ENCODE measurements at places on chromosomes 11 and 22.
A peak's percentile ranks its signal among the peaks of the same experiment; 100 is the strongest.

DNA sequence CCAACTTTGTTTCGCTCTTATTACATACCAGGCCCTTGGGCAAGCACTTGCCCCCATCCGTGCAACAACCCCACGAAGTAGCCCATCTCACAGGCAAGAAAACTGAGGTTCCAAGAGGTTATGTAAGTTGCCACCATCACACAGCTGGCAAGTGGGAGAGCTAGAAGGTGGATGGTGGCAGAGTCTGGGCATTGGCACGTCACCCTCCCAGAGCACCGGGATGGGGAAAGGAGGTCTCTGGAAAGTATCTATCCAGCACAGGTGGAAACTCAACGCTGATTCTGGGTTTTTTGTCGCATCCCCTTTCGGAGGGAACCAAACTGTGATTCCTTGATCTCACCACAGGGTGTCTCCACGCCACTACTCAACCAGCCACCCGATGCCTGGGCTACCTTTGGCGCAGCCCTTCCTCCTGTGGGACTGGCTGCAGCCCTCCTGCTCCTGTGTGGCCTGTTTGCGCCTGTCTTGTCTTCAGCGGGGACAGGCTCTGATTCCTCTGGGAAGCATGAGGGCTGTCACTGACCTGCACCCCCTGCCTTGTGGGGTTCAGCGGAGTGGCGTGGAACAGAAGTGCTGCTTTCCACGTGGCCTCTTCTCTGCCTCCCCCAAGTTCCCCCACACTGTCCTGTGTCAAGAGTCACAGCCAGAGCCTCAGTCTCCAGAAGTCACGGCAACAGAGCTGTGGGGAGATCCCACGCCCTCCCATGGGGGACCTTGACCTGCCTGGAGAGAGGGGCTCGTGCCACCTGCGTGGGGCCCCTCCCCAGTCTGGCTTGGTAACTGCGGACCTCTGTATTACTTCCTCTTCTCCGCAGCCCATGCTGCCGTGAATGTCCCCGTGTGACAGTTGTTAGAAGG, 34.4 kb upstream of the TRIM29 start:
- peak; percentile 61 for DNase-seq

DNA sequence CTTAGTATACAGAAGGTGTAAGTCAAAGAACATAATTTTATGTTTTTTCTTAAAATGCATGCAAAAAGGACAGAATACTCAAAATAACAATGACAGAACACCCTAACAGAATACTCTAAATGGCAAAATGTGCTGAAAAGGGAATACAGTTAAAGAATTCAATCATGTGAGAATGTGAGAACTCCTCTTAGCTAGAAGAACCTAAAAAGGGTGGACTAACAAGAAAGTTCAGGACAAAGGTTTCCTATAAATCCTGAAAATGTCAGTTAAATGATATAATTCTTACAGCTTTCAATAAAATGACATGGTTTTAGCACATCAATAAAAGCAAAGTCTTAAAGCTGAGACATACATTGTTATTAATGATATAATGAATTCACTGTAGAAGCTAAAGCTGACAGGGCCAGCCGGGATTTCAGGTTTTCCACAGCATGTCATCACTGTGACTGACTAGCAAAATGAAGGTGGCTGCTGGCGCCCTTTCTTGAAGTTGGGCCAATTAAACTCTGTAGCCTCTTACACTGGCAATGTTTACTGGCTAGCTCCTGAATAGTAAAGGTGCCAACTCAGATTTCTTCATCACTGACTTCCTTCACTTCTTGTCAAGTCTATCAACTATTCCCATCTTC, 244.4 kb downstream of the TTC28 start:
- DNase-seq: no peak

- no peak for DNase-seq
Observed at GRCh38 chr11:868394-868793, 25.7 kb downstream of the TSPAN4 start.

DNA sequence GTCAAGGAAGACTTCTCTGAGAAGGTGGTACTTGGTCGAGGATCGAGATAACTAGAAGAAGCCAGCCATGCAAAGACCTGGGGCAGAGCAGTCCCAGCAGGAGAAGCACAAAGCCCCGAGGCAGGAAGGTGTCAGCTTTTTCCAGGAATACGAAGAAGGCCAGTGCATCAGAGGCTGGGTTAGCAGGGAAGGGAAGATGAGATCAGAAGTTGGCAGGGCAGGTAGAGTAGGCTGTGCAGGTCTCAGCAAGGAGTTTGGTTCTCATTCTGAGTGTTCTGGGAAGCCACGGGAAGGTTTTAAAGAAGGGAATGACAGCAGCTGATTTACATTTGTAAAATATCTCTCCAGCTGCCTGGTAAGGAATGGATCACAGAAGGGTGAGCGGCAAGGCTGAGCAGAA, 111.3 kb downstream of the TENM4 start:
- no peak for DNase-seq

GRCh38 chr11:47887910-47888569, 39.9 kb upstream of the NUP160 start:
- no peak for DNase-seq

DNA sequence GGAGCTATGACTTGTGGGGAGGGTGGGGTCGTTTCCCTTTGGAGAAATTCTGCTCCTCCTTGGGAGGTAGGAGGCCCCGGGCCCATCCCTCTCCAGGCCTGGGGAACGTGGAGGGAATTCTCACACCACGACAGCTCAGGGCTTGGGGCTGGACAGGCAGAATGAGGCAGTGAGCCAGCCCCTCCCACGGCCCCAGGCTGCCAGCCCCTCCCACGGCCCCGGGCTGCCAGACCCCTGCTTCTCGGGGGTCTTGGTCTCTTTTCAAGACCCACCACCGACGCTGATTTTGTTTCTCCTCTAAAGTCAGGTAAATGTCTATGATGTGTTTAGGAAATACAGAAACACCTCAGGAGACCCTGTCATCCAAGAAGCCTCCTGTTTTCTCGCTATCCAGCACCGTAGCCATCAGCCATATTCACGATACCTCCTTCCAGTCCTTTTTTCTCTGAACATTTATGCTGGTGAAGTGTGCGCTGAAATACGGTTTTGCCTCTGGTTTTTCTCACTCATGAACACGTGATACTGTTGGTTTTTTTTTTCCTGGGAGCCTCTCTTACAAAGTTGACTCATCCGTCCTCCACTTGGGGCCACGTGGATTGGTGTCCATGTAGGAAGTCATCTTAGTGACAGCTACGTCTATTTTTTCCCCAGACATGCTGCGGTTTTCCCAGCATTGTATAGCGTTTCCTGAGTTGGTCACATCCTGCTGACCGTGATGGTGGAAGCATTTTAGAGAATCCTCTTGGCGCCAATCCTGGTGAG, 1219.6 kb downstream of the BRD1 start:
- DNase-seq: no peak

GRCh38 chr11:6505577-6506240, 8.6 kb downstream of the DNHD1 start:
- no peak for DNase-seq

GRCh38 chr11:130585545-130585944, 137.1 kb downstream of the ADAMTS15 start:
- DNase-seq: no peak

- DNase-seq: no peak
Observed at GRCh38 chr11:34425867-34426266, 12.9 kb upstream of the CAT start.

DNA sequence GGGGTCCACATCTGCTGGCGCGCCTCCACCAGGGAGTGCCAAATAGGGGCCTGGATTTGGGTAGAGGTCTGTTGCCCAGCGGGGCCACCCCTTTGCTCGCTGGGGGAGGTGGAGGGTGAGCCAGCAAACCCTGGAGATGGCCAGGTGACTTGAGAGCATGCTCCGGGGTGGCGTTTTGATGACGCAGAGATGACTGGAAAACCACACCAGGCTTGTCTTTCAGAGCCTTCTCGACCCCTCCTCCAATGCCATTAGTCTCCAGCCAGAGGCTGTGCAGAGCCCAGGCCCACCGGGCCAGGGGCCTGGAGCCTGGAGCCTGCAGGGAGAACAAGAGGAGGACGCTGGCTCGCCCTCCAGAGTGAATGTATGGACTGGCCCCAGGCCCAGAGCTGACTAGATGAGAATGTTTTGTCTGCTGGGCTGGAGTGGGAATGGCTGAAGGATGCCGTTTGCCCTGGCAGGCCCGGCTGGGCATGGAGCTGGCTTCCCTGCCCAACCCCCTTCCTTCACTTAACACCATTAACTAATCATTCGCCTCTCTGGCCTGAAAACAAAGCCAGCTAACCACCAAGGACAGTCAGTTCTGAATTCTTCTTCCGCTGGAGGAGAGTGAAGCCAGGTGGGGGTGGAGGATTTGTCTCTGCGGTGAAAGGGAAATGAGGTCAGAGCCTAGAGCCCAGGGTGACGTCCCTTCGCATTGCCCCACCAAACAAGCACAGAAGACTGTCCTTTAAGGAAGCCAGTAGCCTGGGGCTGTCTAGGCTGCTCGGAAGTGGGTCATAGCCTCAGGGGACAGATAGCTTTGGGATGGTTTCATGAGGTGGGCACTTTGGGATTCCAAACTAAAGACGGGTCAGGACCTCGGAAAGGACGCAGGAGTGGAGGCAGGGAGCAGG, 1.6 kb upstream of the MCAM start:
- DNase-seq: no peak

DNA sequence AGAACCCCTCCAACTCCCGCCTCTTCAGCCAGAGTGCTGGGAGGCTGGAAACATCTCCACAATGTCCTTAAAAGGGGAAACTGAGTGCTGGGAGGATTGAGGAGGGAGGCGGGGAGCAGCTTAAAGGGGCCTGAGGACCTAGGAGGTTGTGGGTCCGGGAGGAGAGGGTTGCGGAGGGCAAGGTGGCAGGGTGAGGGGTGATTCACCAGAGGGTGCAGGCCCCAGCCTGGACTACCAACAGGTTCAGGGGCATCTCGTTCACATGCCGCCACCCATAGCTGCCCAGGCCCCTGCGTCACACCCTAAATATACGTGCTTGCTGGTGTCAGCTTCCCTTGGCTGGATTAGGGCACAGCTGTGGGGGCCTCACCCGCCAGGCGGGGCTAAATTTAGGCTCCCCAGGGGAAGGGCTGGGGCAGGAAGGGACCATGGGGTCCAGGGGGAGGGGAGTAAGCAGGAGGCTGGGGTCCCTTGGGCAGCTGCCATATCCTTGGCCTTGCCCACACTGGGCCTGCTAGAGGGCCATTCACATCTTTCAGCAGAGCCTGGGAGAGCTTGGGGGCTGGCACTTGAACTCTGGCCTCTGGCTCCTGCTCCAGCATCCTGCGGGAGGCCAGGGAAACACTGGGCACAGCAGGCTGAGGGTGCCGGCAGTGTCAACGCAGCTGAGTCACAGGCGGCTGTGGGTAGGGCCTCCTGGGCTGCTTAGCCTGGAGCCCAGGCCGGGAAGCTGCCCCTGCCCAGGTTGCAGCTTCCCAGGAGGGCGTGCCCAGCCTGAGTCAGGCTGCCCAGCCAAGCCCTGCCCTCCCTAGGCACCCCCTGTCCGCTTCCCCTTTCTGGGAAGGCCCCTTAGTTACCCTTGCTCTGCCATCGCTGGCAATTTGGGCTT, 1.3 kb downstream of the EHBP1L1 start:
- no peak for DNase-seq

- DNase-seq: no peak
Observed at GRCh38 chr11:38402063-38402462, 1804.0 kb upstream of the RAG2 start.

DNA sequence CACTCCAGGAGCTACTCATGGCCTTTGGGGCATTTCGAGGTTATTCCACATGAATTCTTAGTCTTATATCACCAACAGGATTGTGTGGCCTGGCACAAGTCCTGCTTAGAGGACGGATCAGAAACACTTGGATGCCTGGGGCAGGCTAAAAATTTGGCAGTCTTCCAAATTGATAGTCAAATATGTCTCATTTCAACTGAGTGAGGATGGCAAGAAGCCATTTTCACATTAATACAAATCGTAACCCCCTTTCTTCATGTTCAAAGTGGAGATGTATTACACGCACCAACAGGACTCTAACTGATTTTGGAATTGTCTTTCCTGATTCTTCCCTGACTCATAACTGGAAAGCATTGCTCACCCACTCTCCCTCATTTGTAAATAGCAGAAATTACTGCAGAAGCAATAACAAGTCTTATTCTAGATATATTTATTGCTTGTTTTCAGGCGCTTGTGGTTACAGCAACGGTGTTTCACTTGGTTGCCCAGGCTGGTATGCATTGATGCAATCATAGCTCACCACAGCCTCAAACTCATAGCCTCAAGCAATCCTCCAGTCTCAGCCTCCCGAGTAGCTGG, 10.3 kb upstream of the CCDC86 start:
- no peak for DNase-seq

DNA sequence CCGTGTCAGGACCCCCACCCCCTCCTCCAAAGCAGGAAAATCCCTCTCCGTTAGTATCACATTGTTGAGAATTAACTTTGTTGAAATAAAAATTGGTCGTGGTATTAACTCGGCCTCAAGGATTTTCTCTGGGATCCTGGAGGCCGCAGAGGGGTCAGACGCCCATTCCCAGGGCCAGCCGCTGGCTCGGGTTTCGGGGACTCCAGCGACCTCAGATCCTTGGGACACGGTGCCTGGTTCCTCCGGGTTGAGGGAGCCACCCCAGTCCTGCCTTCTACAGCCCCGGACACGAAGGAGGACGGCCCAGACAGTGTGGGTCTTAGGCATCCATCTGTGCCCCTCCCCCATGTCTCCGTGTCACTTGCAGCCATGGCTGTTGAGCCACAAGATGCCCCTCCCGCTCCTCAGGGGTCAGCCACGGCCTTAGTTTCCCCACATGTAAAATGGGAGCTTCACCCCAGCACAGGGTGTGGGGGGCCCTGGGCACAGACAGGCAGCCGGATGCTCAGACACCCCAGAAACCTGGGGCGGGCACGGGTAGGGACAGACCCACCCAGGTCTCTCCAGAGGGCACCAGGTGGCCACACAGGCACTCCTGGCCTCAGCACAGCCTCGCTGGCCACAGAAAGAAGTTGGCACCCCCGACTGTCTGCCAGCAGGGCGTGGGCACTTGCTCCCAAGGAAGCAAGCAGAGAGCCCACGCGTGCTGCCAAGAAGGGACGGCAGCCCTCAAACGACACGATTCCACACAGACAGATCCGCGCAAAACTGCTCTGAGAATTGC, 15.5 kb downstream of the GP1BB start:
- no peak for DNase-seq

DNA sequence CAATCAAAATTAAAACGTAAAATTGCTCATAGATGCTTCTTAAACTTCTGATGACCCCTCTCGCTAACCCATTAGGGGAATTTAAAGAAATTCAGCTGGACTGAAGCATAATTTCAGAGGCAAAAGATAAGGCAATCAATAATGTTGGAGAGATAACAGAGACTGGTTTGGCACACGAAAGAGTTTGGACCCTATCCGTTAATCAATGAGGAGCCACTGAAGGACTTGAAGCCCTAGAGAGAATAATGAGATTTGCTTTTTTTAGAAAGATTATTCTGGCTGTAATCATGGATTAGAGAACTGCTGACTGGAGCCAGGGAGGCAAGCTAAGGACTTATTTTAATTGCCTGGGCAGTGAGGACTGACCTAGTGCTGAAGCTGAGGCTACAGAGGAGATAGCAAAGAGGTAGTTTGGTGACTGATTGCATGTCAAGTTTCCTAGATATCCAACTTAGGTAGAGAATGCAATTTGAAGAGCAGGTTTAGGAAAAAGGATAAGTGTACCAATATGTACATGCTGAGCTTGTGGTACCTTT, 11.9 kb upstream of the ARHGAP42 start:
- DNase-seq: no peak
